GF-D8 (cell line): ENCODE measurements at places on chromosomes 2 and 18.

DNA sequence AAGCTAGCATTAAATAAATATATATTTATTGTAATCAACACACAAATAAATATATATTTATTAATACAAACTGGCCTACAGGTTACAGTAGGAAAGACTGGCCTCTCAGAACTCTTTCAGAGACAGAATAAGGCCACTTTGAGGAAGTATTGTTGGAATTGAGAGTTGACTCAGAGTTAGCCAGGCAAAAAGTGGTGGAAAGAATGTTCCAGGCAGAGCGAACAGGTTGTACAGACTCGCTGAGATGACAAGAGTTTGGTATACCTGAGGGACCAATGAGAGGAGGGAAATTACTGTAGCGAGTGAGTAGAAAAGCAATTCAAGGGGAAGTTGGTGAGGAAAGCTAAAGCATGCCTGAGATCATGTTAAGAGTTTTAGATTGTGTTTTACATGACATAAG is 19.0 kb upstream of the XDH start:
- no peak for DNase-seq

- no peak for DNase-seq
These were observed 94.2 kb upstream of the DNAJC10 start for GRCh38 chr2:182621810-182622209.

DNA sequence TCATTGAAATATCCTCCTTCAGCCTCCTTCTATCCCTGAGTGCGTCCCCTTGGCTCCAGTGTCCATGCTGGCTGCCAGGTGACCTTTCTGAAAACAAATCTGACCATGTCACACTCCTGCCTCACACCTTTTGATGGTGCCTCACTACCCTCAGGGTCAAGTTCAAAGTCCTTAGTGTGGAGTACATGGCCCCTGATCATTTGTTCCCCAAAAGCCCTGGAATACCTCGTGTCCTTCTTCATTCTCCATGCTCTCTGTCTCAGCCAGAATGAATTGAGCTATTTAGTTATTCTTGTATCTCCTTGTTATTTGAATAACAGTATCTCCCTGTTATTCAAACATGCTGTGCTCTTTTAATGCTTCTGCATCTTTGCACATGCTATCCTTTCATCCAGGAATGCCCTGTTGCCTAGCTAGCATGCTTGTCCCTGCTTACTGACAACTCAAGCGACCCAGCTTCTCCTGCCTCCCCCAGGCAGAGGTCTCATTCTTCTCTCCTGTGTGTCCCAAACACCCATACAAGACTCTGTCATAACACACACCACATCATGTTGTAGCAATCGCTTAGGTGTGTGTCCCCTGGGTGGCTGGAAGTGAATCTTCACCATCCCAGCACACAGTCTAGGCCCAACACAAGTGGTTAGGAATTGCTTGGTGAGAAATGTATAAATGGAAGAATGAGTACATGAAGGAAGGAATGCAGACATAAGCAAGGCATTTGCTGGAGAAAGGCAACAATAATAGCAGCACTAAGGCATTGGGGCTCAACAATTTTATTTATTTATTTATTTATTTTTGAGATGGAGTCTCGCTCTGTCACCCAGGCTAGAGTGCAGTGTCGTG is 144.0 kb downstream of the DDX1 start:
- no peak for DNase-seq

DNA sequence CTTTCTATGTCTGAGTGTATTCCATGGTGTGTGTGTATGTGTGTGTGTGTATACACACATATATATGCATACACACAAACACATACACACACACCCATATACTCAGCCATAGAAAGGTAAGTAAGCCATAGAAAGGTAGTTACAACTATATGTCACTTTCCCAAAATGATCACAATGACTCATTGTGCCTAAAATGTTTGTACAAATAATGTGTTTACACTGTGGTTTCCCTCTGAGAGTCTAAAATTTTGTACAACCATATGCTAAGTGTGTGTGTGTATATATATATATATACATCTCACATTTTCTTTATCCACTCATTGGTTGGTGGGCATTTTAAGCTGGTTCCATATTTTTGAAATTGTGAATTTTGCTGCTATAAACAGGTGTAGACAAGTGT is 55.3 kb upstream of the CSRNP3 start:
- DNase-seq: no peak

GRCh38 chr18:34159691-34160185 is 65.0 kb downstream of the NOL4 start:
- DNase-seq: no peak

DNA sequence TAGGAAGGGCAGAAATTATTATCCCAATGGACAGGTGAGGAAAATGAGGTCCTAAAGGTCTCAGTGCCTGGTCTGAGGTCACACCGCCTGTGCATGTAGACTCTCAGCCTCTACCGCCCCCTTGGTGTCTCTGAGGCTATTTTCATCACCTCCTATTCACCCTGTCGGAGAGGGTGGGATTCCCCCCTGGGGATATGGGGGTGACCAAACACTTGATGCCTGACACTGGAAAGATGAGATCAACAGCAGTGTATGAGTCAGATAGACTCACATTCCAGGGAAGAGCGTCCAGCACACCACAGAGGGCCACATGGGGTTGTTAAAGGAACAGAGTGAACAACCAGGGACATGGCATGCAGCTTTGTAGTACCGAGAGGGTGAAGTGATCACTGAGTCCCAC is 199.7 kb downstream of the SMAD2 start:
- no peak for DNase-seq

DNA sequence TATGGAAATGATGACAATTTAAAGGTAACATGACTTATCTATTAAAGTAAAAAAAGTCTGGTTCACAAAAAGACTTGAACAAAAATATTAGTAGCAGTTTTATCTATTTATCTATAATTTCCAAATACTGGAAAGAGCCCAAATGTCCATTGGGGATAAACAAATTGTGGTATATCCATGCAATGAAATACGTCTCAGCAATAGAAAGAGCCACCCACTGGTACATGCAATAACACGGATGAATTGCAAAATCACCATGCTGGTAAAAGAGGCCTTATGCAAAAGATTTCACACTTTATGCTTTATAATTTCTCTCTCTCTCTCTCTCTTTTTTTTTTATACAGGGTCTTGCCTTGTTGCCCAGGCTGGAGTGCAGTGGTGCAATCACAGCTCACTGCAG is 91.4 kb upstream of the ASAP2 start:
- DNase-seq: no peak

- DNase-seq: no peak
These were observed 173.1 kb downstream of the UXS1 start for GRCh38 chr2:106020821-106021661.

DNA sequence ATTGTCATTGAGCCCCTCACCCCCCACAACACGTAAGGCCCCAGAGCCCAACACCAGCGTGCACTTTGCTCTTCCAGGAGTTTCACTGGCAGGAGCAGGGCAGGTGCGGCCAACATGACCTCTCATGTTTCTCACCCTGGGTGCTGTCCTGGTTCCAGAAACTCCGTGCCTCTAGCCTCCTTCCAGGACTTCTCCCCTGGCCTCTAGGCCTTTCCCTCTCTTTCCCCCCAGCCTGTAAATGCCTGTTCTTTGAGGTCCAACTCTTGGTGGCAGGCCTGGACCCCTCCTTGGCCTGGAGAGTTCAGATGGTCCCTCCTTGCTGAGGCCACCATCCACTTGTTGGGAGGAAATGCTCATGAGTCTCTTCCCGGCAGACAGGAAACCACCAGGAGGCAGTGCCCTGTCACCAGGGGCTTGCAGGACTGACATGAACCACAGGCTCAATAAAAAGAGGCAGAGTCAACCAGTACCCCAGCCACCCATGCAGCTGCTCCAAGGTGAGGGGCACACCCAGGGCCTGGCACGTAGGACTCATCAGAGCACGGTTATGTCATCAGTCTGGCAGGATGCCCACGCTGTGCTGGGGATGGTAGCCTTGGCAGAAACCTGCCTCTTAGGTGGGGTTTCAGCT is 1.5 kb downstream of the MALL start:
- DNase-seq: no peak

GRCh38 chr2:58928391-58928790 is 687.3 kb upstream of the FANCL start:
- DNase-seq: no peak

GRCh38 chr2:238466243-238466756 is 39.6 kb downstream of the ASB1 start:
- DNase-seq: no peak

DNA sequence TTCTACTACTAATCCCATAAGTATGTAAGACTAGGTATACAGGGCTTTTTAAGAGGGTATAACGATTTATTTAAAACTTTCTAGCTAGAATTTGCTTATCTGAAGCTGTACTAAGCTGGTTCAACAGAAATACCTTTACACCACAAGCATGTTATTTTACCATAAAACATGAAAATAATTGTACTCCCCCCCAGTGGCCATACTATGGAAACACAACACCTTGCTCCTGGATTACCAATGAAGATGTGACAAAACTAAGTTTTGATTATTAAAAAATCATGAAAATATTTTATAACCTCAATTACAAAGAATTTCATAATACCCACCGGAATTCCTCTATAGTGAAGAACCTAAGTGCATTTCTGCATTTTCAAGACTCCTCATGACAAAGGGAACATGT is 27.3 kb downstream of the LPIN2 start:
- DNase-seq: peak; percentile 46

- no peak for DNase-seq
These were observed 1.8 kb downstream of the CHAC2 start for GRCh38 chr2:53769318-53769945.

GRCh38 chr18:9082711-9083510 is 19.6 kb upstream of the NDUFV2 start:
- DNase-seq: peak; percentile 80

DNA sequence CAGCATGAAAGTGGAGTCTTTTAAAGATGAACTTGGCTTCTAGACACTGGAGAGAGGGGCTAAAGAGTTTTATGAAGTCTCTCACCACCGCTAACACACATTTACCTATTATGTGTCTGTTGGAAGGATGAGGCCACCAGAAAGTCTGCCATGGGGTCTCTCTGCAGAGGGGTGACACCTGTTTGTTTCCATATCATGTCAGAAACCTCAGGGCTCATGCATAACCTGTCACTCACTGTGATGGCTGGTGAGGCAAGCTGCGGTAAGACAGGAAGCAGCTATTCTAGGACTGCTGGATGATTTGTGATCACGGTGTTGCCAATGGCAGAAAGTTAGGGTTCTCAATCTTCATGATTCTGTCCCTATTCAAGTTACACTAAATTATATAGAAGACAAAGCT is 60.8 kb upstream of the DNMT3A start:
- DNase-seq: no peak

DNA sequence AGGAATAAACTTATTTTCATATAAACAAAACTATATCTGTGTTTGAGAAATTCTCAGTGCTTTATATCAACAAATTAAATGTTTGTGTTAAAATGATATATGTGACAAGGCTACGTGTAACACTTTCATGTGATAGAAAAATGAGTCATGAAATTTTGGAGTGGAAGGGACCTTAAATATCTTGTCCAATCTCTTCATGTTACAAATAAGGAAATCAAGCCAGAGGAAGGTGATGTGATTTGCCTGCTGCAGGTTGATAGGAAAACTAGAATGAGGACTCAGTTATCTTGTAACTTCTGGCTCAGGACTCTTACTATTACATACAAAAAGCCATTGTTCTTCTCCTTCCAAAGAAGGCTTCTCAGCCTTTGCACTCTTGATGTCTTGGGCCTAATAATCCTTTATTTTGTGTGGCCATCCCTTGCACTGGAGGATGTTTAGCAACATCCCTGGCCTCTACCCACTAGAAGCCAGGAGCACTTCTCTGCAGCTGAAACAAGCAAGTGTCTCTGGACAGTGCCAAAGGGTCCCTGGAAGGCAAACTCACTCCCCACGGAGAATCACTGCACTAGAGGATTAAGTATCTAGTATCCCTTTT is 43.0 kb upstream of the NARS1 start:
- DNase-seq: peak; percentile 29

GRCh38 chr2:188324067-188324466 is 32.4 kb downstream of the GULP1 start:
- no peak for DNase-seq

DNA sequence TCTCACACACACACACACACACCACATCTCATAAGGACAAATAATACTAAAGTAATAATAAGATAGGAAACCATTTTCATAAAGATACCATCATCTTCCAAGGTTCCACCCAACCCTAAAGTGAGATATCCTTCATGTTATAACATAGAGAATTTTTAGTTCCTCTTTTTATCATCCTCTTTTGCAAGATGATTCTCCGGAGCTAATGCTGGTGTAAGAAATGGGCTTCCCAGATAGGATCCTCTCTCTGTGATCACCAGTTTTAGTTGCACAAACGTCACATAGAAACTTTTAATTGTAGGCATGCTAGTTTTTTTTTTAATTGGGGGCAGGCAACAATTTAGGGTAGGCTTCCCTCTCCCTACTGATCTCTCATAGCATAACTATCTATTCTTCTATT is 49.6 kb downstream of the ARHGAP25 start:
- peak; percentile 69 for DNase-seq

- no peak for DNase-seq
These were observed 5.7 kb upstream of the TTR start for GRCh38 chr18:31585991-31586390.

DNA sequence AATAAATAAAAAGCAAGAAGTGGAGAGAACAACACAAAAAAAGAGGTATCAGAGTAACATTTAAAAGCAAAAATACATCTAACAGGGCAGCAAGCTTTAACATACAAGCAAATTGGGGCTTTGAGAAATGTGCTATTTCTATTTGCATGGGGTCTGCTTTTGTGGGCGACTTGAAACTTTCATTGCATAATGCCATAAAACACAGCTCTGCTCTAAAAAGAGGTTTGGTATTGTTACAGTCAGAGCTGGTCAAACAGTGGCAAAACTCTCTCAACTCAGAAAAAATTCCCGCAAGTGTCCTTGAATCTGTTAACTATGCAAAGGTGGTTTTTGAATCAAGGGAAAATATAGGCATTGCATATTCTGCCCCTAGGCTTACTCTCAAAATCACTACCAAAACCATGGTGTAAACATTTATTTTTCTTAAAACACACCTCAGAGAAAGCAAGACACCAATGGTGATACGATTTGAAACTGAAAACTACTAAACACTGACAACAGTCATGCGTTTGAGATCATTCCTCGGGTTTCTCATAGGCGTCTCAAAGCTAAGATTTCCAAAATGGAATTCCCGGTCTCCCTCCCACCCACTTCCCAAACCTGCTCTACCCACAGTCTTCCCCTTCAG is 45.5 kb downstream of the RNF152 start:
- DNase-seq: no peak

- no peak for DNase-seq
These were observed 14.0 kb downstream of the TMEM247 start for GRCh38 chr2:46493241-46493970.

DNA sequence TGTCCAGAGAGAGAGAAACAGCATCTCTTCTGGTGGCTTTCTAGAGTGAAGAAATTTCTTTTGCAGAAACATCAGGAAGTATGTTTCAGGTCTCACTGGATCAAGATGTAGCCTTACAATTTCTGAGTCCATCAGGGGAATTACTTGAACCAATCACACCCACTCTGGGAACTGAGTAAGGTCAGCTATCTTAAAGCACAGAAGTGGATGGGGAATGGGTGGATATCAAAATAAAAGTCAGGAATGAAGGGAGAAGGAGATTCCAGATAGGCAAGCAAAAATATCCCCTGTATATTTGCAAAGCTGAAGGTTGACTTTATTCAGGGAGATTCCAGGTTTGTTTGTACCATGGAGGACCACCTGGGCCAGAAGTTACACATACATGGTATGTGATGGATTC is 188.0 kb downstream of the CYRIA start:
- no peak for DNase-seq

- no peak for DNase-seq
These were observed 41.6 kb upstream of the ACYP2 start for GRCh38 chr2:54073796-54074195.

GRCh38 chr2:216687646-216688045 is 7.7 kb downstream of the IGFBP5 start:
- DNase-seq: no peak
